ENCODE measurements at places on chromosomes 4 and X.

DNA sequence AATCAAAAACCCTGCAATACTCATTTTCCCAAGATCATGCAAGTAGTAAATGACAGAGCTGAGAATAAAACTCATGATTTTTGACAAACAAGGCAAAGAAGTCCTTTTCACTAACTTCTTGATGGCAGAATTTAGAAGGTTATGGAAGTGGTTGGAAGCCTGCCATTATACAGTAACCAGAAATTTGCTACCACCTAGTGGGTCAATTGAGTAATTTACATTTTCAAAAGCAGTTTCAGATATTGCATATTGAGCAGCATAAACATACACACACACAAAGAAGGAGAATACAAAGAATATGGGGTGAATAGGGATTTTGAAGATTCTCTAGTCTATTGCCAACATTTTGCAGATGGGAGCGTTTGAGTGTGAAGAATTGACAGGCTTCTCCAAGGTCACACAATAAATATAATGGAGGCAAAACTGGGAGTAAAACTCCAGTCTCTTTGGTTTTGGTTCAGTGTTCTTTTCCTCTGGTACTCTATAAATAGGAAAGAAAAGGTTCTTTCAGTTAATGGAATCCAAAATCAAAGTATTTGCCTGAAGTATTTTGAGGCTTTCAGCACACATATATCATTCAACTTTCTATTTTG lies 70.2 kb downstream of the GC start:
- DNase-seq = peak; percentile 51

DNA sequence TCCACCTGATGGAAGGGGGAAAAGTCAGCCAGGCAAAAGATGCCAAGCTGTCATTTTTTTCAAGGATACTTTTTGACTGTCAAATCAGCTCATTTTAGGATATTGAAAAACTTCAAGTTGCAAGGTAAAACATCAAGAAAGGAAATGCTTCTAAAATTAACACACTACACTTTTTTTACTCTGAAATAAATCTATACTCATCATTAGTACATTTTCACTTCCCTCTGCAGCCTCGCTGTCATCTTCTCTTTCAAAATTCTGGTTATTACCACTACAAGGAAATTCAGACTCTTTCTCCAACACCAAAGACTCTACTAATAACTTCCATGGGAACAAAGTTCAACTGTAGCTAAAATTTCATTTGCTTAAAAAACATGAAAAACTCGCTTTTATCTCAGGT lies 41.6 kb downstream of the APBB2 start:
- no peak for DNase-seq

DNA sequence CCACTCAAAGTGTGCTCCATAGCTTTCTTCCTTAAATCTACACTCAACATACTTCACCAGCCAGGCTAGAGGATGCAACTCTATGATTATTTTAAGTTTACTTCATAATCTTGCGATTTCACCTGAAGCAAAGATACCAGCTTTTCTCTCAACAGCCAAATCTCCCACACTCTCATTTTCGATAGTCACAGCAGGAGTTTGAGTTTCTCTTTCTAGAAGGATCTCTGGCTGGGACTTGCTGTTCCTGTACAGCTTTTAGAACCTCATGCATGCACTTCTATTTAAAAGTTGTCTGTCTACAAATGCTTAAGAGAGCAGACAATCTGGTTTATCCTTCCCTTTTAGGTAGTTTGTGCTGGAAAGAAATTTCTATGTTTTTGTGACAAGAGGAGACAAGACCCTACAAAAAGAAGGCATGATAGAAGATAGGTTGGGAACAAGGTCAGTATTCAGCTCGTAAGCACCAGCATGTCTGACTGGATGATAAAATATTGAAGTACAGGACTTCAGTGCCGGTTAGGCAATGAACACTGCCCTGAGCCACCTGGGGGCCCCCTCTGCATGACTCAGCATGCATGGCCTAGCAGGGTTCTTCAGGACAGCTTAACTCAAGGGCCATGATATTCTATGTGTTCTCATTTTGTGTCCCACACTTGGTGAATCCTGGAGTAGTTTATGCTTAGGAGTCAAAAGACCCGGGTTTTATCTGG lies 65.6 kb downstream of the ATXN3L start:
- DNase-seq = no peak

DNA sequence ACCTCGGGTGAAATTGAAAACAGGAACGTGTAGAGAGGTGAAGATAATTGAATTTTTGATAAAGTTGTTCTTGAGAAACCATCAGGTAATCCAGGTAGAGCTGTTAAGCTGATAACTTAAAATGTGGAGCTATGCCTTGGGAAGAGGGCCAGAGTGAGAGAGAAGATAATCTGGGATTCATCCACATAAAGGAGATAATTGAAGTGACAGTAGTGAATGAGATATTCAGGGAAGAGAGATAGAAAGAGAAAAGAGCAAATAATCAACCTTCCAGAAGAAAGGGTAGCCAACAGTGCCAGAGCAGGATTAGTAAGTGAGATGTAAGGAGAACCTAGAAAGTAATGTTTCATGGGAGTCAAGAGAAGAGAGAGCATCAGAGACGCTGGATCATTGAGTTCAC lies 297.6 kb downstream of the PACRGL start:
- DNase-seq = no peak

DNA sequence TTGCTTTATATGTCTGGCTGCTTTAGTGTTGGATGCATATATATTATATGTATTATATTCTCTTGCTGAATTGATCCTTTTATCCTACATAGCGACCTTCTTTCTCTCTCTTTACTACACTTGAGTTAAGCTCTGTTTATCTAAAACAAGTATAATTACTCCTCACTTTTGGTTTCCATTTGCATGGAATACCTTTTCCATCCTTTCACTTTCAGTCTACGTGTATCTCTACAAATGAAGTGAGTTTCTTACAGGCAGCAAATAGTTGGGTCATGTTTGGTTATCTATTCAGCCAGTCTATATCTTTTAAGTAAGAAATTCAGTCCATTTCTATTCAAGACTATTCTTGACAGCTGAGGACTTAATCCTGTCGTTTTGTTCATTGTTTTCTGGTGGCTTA lies 167.5 kb upstream of the USP38 start:
- no peak for DNase-seq

- DNase-seq = no peak
Observed at GRCh38 chr4:75662626-75663025, 10.6 kb downstream of the G3BP2 start.

GRCh38 chr4:12447451-12447850 lies 1018.8 kb upstream of the HS3ST1 start:
- DNase-seq = no peak

- no peak for DNase-seq
Observed at GRCh38 chr4:125365731-125366130, 51.0 kb downstream of the FAT4 start.

DNA sequence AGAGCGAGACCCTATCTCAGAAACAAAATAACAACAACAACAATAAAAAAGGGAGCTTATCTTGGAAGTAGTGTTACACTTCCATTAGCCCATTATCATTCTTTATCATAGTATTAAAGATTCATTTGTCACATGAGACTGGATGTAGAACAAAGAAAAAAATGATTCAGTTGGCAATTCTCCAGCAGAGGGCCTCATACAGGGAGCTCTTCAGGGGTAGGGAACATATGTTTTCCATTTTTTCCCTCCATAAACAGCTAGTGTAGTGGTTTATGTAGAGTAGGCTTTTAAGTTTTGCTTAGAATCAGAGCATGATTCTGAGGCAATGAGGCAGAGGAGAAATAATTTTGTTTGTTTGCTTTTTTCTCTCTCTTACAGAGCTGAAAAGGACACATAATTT lies 5.8 kb downstream of the CPE start:
- no peak for DNase-seq

- no peak for DNase-seq
Observed at GRCh38 chrX:96835660-96836289, 47.9 kb upstream of the RPA4 start.

DNA sequence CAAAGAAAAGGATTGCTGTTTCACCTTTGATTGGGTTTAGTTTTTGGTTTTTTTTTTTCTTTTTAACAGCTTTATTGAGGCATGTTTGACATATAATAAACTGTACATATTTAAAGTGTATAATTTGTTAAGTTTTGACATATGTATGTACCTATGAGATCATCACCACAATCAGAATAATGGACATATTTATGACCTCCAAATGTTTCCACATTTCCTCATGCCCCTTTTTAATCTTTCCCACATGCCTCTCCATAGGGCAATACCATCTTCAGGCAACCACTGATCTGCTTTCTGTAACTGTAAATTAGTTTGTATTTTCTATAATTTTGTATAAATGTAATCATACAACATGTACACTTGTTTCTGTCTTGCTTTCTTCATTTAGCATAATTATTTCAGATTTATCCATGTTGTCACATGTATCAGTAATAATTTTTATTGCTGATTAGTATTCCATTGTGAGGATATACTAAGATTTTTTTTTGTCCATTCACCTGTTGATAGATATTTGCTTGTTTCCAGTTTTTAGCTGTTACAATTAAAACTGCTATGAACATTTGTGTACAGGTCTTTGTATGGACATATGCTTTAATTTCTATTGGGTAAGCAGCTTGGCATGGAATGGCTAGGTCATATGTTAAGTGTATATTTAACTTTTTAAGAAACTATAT lies 33.5 kb downstream of the PTPN13 start:
- no peak for DNase-seq

- no peak for DNase-seq
Observed at GRCh38 chr4:186823989-186824388, 100.3 kb upstream of the FAT1 start.

DNA sequence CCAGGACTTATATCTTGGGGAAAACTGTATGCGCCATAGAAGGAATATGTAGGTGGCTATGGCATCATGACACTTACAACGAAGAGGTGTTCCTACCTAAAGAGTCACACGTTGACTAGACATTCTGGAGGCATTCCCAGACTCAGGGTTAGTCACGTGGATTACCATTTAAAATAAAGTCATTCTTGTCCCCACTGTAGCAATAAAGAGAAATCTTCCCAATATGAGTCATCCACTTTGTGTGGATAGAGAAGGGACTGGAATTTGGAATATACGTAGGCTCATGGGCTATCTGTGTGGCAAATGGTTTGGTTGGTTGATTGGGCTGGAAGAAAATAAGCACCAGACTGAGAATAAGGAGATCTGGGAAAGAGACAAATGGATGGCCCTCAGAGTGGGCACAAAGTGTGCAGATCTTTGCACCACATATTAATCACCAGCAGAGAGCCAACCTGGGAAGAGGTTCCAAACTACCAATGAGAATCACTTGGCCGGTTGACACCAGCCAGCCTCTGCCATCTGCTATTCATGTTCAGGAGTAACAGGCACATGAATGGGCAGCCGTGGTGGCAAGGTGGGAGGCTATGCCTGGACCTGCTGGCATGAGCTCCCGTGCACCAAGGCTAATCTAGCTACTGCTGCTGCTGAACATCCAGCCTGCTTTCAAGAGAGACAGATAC lies 41.0 kb downstream of the MTNR1A start:
- DNase-seq = no peak

DNA sequence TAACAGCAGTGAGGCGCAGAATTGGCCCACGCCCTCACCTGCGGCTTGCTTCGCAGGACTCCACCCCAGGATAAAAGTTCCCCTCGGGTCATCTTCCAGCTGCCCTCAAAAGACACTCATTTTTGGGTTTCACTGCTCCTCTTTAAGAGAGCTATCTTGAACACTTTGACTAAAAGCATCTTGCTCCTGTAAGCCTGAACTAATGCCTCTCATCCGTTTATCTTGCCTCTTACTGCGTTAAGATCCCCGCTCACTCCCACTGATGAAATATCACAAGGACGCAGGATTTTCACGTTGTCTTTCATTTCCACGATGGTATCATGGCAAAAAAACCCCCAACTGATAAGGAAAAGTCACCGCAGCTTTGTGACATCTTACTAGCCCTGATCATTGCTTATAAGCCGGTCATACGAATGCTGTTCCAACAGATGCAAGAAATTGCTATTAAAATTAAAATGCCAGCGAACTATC lies 591 bp upstream of the ACSL4 start:
- DNase-seq = peak; percentile 9

- no peak for DNase-seq
Observed at GRCh38 chr4:166924424-166924823, 309.9 kb downstream of the SPOCK3 start.

DNA sequence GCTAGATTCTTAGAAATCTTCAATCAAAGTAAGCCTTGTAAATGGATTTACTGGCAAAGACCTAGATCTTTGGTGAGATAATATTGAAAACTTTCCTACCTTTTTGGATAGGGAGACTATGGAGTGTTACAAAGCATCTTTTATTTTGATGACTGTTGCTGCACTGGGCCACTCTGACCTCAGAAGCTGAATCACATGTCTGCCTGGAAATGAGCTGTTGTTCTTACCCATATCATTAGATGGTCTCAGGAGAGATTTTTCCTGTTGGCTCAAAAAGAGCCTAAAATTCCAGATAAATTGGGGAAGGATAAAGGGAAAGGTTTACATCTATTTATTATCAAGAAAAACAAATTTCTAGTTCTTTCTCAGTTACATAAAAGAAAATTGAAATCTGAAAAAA lies 127.5 kb upstream of the BMP3 start:
- no peak for DNase-seq

GRCh38 chr4:107863416-107863815 lies 38.7 kb downstream of the SGMS2 start:
- no peak for DNase-seq

GRCh38 chr4:14018191-14018853 lies 390.8 kb upstream of the BOD1L1 start:
- no peak for DNase-seq

Measured in globus pallidus (tissue), 1 donor.